ENCODE measurements at places on chromosomes 7 and 10.

GRCh38 chr7:44348851-44349781 lies 23.7 kb upstream of the CAMK2B start:
- no peak for DNase-seq

DNA sequence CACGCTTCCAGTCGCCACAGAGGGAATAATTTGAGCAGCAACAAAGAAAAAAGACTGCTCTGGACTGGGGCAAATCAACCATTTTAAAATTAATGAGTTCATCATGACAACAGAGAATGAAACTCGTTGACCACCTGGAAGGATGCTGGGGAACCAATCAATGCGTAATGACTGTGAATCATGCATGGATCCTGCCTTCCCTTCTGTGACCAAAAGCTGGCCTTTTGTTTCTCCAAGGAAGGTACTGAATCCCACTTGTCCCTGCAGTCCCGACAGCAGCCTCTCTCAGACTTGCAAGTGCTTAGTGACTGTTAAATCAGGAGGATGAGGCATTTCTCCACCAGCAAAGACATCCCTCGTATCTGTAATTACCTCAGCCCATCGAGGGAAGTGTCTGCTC lies 68.0 kb upstream of the TNS3 start:
- DNase-seq: no peak

- DNase-seq: no peak
These were observed 60.5 kb downstream of the SEMA3C start for GRCh38 chr7:80858141-80858903.

DNA sequence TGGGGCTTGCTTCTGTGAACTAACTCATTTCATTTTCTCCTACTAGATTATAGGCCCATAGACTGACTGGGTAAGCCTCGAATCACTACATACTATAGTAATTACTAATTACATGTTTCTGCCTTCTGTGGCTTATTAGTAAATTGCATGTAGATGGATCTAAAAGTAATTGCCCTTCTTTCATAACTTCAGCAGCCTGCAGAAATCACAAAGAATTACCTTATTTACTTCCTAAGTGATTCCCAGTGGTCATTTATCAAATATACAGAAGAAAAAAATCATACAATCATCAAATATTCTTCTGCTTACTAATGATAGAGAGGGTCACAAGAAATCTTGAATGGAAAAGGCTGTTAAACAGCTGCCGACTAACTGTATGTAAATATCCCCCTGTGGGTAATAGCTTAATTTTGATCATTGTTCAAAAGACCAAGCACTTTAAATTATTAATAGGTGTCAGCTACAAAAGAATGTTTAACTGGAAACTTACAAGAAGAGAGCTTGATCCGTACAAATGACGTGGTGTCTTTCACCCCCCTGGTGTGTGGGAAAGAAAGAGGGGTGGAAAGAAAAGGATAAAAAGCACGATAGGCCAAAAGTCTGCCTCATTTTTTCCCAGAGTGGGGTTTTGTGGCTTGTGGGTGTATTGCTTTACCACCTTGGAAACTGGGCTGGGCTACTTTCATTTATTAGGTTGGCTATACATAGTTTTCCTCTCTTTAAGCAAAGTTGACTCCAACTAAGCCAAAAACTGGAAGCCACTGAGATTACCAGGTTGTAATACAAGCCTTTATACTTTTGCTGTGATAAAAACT lies 361.8 kb upstream of the ZMIZ1 start:
- DNase-seq: no peak

DNA sequence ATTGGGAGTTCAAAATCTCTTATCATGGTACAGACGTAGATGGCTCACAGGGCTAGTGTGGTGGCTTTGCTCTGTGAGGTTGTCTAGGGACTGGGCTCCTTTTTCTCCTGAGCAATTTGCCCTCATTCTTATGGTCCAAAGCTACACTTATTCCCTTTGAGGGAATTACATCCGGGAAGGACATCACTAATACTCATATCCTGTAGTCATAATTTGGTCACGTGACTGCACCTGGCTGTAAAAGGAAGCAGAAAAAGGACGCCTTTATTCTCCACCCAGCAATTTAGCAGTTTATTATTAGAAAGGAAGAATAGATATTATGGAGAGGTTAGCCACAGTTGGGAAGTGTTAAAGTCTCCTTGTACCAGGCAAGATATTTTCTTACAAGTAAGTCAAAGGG lies 28.1 kb downstream of the ARID5B start:
- DNase-seq: no peak

- no peak for DNase-seq
These were observed 240.1 kb upstream of the ADARB2 start for GRCh38 chr10:1977461-1977860.

- DNase-seq: no peak
These were observed 100.9 kb upstream of the FAM171A1 start for GRCh38 chr10:15472008-15472407.

DNA sequence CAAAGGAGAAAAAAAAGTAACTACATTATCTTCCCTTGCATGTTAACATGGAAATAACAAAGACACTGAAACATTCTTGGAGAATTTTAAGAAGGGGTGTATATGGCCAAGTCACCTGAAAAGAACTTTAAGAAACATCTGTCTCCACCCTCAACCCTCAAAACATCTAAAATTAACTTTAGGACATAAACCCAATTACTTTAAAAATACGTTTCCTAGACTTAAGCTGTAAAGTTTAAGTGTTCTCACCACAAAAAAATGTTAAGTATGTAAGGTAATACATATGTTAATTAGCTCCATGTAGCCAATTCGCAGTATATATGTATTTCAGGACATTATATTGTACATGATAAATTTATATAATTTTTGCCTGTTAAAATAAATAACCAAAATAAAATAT lies 71.1 kb upstream of the GLCCI1 start:
- DNase-seq: no peak

DNA sequence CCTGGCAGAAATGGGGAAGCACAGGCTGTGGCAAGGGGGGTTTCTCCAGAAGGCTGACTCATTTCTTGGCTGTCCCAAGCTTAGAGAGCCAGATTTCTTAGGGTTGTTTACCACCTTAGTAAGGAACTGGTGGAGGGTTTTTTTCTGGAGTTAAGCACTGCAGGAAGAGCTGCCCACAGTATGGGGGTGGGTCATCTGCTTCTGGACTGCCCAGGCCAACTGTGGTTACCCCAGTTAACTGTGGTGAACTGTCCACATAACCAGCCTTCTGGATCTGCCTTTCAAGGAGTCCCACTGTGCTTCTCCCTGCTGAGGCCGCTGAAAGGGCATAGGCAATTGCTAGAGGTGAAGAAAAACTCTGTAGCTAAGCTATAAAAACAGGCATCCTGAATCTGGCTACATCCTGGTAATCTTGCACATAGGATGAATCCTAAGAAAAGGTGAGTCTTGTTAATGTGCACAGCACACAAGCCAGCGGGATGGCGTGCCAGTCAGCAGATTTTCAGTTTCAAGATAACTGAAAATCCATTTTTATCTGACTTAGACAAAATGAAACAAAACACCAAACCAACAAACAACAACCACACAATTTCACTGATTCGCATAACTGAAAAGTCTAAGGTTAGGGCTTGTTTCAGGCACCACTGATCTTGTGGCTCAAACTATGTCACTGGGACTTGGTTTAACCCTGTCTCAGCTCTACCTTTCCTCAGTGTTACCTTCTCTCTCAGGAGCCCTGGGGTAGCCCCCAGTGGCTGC lies 21.6 kb upstream of the TSPAN33 start:
- DNase-seq: no peak

DNA sequence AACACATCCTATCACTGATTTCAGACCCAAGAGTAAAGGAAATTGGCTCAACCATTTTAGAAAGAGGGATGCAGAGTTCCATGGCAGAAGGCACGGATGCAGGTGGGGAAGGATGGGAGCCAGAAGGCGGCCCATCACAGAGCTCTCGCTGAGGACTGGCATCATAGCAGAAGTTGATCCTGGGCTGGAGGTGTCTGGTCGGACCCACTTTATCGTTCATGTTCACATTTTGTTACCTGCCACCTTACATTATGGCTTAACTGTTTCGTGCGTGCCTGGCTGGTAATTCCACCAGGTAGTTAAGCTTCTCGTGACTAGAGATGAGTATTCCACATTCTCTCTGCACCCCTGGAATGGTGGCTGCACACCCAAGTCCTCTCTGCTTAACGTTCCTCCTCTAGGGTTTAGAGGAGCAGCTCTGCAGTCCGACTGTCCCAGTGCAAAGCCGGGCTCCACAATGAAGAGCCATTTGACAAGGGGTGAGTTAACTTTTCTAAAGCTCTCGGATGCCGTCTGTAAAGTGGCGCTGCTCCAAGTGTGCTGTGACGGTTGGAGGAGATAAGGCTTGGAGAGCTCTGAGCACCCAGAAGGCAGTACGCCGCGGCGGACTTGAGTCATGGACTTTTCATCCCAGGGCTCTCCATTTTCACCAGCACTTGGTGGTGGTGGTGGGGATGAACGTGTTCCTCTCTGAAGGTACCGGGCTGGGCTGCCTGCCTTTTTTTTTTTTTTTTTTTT lies 157.1 kb upstream of the SHH start:
- no peak for DNase-seq

All from HS-27A (cell line).